ENCODE measurements at places on chromosomes 3 and 15.

DNA sequence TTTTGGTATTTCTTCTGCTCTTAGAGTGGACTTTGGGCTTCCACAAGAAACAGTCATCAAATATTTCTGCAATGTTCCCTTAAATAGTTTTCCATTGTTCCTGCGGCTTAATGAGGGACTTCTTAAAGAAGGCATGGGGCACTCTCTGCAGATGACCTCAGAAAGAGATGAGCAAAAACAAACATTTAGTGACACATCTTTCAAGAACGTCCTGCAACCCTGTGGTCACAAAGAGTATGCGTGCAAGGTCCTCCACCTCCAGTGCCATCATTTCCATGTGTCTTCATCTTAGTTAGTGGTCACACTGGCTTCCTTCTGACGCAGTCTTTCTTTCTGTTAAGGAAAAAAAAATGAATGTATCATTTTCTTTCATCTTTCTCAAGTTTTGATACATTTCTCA, 56.2 kb downstream of the GREM1 start:
- DNase-seq, result no peak

DNA sequence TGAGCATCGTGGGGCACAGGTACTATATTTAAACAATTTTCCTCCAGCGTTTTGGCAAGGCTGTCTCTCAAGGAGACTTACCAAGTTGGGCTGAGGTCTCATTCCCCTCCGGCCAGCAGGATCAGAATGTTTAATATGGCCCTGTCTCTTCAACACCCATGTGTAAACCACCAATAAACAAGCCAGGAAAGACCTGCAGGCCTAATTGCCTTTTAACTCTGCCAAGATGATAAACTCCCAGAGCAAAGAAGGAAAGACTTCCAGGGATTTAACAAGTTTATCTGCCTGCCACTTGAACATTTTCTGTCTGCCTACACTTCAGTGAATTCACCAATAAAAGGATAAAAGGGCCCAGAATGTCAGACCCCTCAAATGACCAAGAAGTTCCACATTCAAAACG, 130.3 kb upstream of the WNT5A start:
- no peak for DNase-seq

GRCh38 chr3:72836923-72837322, 11.3 kb downstream of the SHQ1 start:
- DNase-seq, result no peak

GRCh38 chr3:187458921-187459320, 90.7 kb downstream of the RTP4 start:
- no peak for DNase-seq

DNA sequence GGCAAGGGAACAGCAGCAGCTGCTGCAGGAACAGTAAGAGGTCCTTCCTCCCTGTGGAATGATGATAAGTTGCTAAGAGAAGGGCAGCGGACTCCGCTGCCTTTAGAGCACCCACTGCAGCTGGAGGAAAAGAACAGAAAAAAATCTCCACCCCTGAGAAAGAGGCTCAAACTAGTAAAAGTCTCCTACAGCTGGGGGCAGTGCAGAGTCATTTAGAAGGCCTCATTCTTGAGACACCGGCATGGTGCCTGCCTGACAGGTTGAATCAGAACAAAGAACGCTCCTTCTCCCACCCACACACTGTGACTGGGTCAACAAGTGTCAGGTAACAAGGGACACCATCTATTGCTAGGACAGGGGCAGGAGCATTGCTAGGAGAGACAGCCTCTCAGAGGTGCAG, 188.4 kb downstream of the ABHD5 start:
- no peak for DNase-seq

DNA sequence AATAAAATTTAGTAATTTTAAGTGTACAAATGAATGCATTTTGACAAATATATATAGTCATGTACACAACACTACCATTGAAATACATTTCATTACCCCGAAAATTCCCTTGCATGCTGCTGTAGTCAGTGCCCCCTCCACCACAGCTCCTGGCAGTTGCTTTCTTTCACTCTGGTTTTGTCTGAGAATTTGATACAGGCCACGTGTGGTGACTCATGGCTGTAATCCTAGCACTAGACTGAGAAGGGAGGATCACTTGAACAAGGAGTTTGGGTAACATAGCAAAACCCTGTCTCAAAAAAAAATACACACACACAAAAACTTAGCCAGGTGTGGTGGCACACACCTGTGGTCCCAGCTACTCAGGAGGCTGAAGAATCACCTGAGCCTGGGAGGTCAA, 65.4 kb downstream of the TFRC start:
- DNase-seq, result no peak

DNA sequence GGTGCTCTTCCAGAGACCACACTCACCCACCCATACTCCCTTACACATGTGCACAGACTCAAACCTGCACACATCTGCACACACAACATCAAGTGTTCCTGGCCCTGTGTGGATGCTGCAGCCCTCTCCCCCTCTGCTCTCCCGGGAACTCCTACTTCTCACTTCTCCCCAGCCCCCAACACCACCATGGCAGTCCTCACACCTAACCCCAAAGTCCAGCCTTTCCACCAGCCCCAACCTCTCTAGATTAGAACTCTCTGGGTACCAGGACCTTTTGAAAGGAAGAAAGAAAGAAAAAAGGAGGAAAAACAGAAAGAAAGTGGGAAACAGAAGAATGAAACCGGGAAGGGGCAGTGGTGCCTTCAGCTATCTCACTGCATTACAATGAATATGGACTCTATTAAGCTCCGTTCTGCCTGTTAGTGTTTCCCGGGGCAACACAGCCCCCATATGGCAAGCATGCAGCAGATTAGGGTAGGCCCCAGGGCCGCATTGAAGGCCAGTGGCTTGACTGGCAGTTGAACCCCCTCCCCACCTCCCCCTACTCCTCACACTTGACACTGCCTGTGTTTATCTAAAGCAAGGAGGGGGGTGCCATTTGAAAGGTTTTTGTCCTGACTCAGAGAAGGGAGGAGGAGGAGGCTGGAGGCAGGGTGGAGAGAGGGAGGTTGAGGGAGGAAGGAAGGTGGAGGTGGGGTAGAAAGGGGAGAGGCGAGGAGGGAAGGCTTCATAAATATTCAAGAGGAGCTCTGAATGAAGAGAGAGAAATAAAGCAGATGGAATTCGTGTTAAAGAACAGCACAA, 30.1 kb downstream of the BOC start:
- DNase-seq, result no peak

DNA sequence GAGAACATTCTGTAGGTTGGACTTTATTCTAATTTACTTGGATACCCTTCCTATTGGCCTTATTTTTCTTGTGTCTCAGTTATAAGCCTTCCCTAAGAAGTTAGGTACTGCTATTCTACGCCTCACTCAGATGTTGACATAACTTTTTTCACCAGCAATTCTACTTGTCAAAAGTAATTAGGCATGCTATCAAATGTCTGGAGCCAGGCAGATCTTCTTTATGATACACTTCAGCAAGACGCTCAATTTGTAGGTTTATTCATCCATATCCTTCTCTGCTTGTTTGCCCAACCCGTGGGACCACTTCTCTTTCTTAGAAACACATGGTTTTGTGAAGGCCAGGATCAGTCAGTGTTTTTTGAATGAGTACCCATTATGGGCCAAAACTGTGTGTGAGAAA, 36.2 kb upstream of the COL8A1 start:
- no peak for DNase-seq

DNA sequence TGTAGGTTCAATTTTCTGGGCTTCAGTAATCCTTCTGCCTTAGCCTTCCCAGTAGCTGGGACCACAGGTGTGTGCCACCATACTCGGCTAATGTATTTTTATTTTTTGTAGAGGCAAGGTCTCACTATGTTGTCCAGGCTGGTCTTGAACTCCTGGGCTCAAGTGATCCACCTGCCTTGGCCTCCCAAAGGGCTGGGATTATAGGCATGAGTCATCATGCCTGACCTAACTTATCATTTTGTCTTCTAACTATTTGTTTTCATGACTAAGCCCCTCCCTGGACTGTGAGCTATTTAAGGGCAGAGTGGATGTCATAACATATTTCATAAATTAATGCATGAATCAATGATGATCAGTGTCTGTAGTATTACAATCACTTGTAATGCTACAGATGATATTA, 56.1 kb upstream of the PIAS1 start:
- DNase-seq, result no peak

DNA sequence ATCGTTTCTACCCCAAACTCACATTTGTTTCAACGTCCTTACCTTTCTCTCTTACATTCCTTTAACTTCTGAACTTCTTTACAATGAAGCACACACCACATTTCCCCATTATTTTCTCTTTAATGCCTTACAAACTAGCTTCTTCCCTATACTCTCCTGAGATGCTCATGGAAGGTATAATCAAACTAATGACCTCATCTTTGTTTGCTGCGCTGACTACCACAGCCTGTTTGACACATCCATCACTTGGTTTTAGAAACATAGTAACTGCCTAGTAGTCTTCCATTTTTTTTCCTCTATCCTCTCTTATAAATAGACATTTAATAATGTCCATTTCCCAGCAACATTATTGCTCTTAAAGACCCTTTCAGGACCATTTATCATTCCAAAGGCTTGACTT, 230.5 kb upstream of the LRTM1 start:
- no peak for DNase-seq

GRCh38 chr15:99019558-99020540, 12.3 kb upstream of the PGPEP1L start:
- no peak for DNase-seq

- no peak for DNase-seq
Measured at GRCh38 chr15:75177360-75178071, 24.2 kb upstream of the C15orf39 start.

DNA sequence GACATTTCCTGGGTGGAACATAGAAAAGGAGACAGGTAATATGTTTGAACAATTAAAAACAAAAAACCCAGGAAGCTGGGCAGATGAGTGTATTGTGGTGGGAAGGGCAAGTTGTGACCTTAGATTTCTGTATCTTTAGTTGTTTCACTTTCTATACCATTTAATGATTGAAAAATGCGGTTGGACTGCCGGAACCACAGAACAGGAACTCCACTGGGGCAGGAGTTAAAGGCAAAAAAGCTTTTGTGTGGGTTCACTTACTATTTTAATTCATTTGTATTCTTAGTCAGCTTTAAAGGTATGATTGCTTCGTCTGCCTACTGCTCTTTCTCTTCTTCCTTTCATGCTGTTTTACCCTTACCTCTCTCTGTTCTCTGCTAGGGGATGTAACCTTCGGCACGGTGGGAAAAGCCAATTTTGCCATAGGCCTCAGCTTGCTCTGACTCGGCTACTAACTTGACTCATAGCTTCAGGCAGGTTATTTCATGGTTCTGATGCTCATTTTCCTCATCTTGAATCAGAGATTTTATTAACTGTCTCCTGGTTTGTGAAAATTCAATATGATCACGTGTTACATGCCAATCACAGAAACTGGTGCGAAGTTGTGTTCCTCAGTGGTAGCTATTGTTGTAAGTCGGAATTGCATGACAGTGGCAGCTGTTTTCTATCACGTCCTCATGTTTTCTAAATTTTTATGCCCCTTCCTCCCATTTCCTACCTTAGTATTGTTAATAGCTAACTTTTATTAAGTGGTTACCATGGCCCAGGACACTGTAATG, 1.6 kb upstream of the MCTP2 start:
- peak; percentile 26 for DNase-seq

DNA sequence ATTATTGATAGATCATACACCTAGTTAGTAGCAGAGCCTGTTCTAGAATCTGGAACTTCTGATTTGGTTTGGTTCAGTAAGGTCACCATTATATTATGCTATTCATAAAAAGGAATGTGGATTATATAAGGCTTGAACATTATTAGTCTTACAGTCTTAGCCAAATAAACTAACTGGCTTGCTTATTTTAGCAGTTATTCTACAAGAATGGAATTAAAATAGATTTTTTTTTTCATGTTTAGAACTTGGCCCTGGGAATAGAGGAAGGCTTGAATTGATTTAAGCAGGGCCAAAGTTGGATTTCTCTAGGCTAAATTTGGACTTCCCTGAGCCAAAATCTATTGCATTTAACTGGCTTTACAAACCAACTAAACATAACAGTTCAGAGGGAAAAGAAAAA, 24.4 kb downstream of the DTWD1 start:
- no peak for DNase-seq

- peak; percentile 48 for DNase-seq
Measured at GRCh38 chr15:85582131-85583079, 202.0 kb downstream of the AKAP13 start.

DNA sequence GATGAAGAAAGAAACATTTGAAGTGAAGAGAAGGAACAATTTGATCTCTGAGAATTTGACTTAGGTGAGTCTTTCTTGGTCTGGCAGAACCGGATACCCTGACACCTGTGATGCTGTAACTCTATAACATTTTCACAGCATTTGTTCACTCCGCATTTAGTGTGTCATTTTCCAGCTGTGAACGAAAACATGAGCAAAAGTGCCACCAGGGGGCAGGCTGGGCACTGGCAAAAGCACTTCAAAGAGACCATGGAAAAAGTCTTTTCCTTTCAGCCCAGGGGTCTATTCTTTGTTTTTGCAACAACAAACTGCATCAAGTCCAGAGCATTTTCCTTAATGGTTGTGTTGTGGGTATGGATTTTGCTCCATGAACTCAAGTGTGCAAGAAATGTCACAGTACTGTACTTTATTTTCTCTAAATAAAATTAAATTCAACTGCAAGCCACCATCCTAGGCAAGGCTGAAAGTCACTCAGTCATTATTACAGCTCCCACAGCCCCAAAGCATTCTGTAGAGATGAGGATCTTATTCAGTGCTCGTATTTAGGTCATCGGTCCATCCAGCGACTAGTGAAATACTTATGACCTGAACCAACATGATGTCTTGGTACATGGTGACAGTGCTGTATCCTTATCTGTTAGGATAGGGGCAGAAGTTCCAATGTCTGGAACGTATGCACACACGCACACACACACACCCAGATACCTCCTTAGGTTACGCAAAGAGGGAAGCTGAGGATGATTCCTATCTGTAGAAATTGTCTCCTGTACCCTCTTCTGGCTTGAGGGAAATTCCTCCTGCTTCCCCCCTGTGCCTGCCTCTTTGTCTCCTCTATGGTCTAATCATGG, 125.5 kb downstream of the GADL1 start:
- DNase-seq, result peak; percentile 59

DNA sequence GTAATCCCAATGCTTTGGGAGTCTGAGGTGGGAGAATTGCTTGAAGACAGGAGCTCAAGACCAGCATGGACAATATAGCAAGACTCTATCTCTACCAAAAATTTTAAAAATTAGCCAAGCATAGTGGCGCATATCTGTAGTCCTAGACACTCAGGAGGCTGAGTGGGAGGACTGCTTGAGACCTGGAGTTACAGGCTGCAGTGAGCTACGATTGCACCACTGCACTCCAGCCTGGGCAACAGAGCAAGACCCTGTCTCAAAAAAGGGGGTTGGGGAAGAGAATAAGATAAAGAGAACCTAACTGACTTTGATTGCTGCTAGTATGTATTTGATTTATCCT, 755 bp downstream of the CD200R1 start:
- no peak for DNase-seq

GRCh38 chr3:170355738-170356595, 1.5 kb upstream of the SKIL start:
- no peak for DNase-seq

GRCh38 chr3:150545419-150546225, 674 bp downstream of the SERP1 start:
- DNase-seq, result peak; percentile 10

GRCh38 chr15:96234109-96234892, 96.2 kb upstream of the NR2F2 start:
- no peak for DNase-seq

GRCh38 chr15:74365598-74366445, 1.6 kb downstream of the CYP11A1 start:
- no peak for DNase-seq

GRCh38 chr3:83224101-83224868, 1462.8 kb upstream of the GBE1 start:
- no peak for DNase-seq

- no peak for DNase-seq
Measured at GRCh38 chr3:156792536-156792935, 33.6 kb upstream of the LEKR1 start.
